M059J (cell line): ENCODE measurements at places on chromosomes 12 and 14.

- DNase-seq: no peak
Observed at GRCh38 chr12:21751517-21751916, 23.0 kb downstream of the KCNJ8 start.

DNA sequence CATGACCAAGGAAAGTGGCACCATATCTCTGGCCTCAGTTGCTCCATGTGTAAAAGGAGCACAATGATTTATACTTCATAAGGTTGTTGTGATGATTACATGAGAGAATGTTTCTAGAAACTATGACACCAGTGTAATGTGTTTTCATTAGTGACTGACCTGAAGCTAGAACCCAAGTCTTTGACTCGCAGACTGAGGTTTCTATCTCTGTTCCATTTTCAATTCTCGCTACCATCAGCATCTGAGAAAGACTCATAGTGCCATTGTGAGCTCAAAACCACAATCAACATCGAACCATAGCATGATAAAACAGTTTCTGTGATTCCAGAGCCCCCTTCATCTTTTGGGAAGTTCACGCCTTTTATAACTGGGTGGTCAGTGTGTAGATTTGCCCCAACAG is 53.8 kb downstream of the STAB2 start:
- DNase-seq: no peak

DNA sequence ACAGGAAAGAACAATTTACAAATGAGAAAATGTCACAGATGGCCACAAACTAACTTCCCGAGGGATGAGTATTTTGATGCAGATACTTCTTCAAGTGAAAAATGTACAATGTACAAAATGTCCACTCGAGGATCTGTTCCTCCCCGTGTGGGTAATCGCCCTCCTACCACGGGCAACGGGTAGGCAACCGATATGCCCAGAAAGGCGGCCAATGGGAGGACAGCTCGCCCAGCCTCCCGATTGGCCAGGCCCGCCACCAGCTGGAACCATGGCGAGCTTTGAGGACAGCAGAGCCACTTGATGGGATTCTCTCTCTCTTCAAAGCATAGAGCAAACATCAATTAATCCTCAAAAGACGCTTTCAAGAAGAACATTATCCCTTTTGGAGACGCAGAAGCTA is 42.3 kb downstream of the DPF3 start:
- DNase-seq: no peak

GRCh38 chr12:32773691-32774090 is 18.0 kb upstream of the YARS2 start:
- no peak for DNase-seq

- no peak for DNase-seq
Observed at GRCh38 chr14:78512021-78512420, 341.8 kb downstream of the NRXN3 start.

DNA sequence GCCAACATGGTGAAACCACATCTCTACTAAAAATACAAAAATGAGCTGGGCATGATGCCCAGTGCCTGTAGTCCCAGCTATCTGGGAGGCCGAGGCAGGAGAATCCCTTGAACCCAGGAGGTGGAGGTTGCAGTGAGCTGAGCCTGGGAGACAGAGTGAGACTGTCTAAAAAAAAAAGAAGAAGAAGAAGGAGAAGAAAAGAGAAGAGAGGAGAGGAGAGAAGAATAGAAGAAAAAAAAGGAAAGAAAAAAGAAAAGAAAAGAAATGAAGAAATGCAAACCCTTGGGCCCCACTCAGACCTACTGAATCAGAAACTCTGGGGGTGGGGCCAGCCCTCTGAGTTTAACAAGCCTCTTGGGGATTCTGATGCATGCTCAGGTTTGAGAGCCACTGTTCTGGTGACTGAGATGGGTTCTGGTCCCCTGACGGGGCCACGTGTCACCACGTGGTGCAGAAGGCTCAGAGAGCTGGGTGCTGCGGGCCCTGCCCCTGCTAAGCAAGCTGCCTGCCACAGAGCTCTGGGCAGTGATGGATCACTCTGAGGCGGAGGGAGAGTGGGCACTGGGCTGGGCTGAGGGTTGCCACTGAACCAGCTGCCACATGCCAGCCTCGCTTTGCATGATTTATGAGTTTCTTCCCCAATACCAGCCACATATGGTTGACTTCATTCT is 37.5 kb downstream of the ERH start:
- no peak for DNase-seq

DNA sequence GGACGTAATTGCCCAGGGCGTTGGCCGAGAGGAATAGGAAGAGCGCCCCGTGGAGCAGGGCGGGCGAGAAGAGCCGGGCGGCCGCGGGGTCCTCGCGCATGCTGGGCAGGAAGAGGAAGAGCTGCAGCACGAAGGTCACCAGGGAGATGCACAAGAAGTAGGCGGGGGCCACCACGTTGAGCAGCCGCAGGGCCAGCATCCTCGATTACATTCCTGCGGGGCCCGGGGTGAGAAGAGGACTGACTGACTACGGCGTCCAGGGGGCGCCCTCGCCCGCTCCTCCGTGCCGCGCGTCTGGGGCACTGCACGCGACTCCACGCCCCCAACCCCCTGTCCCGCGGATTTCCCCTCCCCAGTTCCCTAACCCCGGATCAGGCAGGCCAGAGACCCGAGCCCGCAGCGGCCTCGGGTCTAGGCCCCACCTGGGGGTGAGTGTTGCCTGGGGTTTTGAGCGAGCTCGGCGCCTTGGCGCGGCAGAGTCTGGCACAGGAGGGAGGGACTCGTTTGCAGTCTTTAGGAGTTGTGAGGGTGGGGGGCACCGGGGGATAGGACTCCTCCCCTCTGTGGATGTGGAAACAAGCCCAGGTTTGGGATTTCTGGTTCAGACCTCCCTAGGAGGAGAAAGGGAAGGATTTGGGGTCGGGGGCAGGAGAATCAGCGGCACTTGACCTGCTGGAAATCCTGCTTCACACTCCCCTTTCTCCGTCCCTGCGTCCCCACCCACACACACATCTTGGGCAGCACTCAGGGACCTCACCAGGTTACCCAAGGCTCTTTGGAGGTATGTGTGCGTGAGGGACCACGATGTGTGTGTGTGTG is 1.8 kb downstream of the ZDHHC22 start:
- DNase-seq: peak; percentile 22

GRCh38 chr14:76904100-76904739 is 78.0 kb downstream of the LRRC74A start:
- peak; percentile 88 for DNase-seq

GRCh38 chr12:86389949-86390348 is 133.8 kb upstream of the MGAT4C start:
- DNase-seq: peak; percentile 57
